Stimulated activated CD4-positive, alpha-beta T cell treated with anti-CD3 and anti-CD28 coated beads, TNF-alpha, amount 100 ng/mL, for 4 hours (primary cell): ENCODE measurements at places on chromosomes 6 and 20.

GRCh38 chr6:1665214-1665613 lies 55.5 kb downstream of the FOXC1 start:
- DNase-seq = no peak

DNA sequence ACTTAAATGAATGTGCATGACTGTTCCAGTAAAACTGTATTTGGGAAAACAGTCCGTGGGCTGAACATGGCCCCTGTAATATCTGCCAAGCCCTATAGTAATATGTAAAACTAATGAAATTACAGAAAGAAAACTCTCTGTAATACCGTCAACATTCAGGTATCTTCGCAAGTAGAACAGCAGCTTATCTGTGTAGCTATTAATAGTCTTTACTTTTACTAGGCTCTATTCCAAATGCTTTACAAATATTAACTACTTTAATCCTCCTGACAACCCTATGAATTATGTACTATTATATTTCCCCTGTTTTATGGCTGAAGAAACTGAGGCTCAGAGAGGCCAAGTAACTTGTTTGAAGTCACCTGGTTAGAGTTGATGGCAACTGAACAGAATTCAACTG lies 57.1 kb downstream of the DAAM2 start:
- no peak for DNase-seq

DNA sequence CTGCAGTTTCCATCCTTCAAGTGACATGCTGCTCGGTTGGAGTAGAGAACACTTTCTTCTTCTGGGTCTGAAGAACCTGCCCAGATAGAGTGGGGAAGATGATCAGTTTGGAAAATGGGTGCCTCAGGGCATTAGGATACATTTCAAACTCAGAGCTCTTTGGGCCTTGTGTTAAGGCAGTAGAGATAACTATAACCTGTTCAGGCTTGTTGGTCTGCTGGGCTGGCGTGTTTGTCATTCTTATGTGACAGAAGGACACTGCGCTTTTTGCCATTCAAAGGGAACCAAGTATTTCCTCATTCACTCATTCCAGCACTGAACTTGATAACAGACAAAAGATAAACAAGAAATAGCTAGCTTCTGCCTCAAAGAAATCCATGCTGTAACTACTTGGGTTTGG lies 3.8 kb downstream of the TOMM34 start:
- DNase-seq = no peak

DNA sequence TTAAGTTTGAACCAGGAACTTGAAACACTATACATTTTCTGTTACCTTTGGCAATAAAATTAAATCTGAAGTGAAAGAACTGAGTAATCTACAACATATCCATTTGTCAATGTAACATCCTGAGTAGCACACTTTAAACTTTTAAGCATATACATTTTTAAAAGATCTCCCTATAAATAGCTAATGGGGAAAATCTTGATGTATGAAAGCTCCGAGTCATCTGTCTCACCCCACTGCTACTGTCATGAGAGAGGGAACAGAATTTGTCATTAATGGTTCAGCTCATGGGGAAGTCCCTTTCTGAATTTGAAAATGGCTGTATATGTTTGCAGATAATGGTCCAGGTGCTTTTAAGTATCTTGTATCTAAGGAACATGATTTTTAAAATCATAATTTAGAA lies 55.2 kb upstream of the NOX3 start:
- DNase-seq = no peak

GRCh38 chr6:122730775-122731386 lies 48.6 kb upstream of the FABP7 start:
- no peak for DNase-seq

DNA sequence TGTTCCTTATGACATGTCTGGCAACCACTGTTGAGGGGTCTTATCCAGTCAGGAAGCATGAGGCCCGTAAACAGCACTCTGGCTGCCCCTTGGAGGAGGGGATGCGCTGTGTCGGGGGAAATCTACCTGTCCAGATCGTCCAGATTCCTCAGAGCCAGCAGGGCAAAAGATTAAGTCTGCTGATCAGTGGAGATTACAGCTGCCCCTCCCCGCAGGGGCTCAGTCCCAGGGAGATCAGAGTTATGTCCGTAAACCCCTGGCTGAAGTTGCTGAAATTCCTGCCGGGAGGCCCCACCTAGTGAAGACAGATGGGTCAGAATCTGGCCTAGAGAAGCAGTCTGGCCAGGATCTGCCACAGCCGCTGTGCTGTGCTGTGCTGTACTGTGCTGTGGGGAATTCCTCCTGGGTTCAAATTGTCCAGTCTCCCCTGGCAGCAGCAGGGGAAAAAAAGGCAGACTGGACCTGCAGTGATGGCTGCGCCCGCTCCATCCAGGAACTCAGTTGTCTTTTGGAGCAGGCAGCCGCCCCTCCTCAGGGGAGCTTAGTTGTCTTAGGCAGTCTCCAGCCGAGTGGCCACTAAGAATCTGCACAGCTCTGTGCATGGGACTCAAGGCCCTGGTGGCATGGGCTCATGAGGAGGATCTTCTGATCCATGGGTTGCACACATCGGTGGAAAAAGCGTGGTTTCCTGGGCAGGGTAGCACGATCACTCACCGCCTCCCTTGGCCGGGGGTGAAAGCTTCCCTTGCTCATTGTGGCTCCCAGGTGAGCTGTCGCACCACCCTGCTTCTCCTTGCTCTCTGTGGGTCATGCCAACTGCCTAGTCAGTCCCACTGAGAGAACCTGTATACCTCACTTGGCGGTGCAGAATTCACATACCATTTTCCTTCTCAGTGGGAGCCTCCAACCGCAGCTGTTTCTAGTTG lies 1368.8 kb upstream of the ADGRB3 start:
- DNase-seq = no peak

DNA sequence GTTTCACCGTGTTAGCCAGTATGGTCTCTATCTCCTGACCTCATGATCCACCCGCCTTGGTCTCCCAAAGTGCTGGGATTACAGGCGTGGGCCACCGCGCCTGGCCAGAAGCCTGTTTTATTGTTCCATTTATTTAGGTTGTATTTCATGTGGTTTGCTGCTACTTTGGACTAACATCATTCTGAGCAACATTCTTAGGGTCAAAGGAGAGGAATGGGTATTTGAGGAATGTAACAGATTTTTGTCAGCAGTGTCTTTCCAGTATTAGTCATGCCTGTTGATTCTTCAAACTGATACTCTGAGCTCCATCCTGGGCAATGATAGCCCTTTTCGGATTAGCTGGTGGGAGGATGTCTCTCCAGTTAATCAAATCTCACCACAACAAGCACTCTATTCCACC lies 213.0 kb upstream of the CITED2 start:
- no peak for DNase-seq

GRCh38 chr20:63206878-63207277 lies 9.1 kb downstream of the YTHDF1 start:
- no peak for DNase-seq

GRCh38 chr20:764255-764654 lies 4.0 kb downstream of the SLC52A3 start:
- no peak for DNase-seq

DNA sequence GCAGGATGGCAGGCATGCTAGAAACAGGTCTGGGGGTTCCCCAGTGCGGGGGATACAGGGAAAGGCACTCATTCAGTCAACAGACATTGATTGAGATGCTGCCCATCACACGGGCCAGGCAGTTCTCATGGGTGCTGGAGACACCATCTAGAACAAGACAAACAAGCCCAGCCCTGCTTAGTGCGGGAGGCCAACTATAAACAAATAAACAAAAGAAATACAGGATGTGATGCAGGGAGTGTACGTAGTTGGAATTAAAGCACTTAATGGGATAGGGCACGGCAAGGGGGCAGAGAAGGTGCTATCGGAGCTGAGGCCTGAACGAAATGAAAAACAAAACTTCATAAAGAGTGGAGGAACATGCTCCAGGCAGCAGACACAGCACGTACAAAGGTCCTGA lies 169.3 kb downstream of the PREX1 start:
- DNase-seq = no peak

DNA sequence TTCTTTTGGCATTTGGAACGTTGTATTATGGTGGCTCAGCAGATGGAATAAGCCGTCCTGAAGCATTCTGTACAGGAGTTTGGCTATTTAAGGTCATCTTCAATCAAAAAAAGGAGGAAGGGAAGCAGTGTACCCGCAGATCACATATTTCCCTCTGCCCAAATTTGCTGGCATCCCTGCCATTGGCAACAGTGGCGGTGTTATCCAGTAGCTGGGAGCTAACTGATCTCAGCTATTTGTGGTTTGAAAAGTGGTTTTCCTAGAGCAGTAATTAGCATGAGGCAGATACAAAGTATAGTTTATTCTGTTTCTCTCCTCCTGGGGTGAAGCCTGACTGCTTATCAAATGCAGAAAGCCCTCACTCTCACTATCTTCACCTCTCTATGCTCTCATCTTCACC lies 576.8 kb downstream of the QKI start:
- DNase-seq = no peak

- DNase-seq = no peak
These were observed 84.5 kb upstream of the LRFN2 start for GRCh38 chr6:40671694-40672050.

GRCh38 chr6:123062670-123063069 lies 66.6 kb downstream of the CLVS2 start:
- no peak for DNase-seq

DNA sequence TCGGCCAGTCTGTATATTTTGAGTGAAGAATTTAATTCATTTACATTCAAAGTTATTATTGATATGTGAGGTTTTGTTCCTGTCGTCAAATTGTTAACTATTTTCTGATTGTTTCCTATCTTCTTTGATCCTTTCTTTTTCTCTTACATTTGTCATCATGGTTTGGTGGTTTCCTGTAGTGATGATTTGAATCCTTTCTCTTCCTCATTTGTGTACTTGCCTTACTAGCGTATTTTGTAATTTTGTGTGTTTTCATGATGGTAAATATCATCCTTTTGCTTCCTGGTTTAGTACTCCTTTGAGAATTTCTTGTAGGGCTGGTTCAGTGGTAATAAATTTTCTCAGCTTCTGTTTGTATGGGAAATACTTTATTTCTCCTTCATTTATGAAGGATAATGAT lies 151.7 kb upstream of the CEP162 start:
- no peak for DNase-seq

GRCh38 chr6:1558388-1558787 lies 51.3 kb upstream of the FOXC1 start:
- DNase-seq = no peak

- no peak for DNase-seq
These were observed 114.7 kb downstream of the SASH1 start for GRCh38 chr6:148457137-148457842.

DNA sequence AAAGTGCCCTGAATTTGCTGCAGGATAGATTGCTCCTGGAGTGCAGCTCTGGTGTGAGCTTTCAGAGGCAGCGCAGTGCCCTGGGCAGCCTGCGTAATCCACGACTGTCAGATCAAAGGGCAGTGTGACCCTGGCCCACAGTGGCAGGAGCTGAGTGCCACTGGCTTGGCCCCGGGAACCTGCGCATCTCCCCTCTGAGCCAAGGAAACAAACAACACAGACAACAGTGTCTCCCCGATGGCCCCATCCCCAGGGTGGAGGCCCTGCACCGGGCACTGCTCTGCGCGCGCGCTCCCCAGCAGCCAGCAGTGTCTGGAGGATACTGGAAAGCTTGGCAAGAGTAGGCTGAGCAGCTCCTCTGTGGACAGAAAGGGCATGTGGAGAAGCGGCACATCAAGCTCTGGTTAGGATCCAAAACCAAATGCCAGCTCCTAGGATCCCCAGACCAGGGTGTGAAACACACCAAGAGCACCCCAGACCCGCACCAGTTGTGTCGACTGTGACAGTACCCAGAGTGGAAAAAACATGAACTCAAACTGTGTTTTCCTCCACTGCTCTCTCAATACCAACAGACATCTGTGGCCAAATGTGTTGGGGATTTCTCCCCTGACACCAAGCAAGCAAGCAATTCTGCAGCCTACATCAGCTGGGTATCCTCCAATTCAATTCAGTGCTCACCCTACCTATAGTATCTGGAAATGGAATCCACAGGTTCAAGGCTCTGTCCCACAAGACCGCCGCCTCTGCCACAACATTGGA lies 26.7 kb downstream of the RBCK1 start:
- no peak for DNase-seq

DNA sequence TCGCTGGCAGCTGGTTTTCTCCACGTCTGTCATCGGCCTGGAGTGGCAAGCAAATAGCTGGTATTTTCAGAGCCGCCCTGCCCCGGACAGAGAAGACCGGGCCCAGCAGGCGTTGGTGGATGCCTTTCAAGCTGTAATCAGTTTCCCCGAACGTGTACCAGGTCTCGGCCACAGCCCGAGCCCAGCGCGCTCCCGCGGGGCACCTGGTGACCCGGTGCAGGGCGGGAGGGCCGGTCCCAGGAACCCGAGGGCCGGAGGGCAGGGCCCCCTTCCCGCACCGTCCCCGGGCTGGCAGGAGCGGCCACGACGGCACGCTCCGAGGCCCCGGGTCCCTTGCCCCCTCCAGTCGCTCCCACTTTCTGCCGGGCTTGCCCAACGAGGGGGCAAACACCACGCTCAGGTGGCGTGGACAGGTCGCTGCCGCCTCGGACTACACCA lies 348 bp upstream of the PYGB start:
- no peak for DNase-seq

- DNase-seq = no peak
These were observed 17.1 kb downstream of the TTLL2 start for GRCh38 chr6:167341665-167342655.

DNA sequence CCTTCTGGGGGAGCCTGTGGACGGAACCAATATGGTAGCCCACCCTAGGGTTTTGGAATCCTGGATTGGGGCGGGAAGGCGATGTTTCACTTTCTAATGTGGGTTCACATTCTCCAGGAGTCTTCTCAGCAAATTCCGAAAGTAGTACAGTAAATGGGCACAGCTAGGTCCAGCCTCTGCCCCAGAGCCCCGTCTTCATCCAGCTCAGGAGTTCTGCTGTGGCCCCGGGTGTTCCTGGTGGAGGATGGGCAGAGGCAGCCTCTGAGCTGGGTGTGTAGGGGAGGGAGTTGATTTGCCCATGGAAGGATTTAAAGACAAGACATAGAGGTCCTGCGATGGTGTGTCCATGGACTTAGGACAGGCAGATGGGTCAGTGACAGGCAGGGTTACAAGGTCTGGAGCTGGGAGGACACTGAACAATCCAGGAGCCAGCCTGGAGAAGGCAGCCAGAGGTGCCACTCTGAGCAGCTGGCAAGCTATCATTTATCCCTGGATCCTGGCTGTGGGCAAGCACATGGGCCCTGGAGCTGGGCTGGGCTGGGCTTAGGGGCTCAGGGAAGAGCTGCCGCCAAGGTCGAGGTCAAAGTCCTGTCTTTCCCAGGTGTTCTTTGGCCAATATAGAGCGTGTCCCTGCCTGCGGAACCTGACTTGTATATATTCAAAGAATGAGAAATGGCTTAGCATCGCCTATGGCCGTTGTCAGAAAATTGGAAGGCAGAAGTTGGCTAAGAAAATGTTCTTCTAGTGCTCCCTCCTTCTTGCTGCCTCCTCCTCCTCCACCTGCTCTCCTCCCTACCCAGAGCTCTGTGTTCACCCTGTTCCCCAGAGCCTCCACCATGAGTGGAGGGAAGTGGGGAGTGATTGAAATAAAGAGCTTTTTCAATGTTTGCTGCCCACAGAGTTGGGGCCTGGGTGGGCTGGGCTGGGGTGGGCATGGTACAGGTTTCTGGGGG lies 6.7 kb downstream of the CLPSL1 start:
- no peak for DNase-seq
